ENCODE measurements at places on chromosomes 1 and 21. TPM values are rescaled to one million over a fixed set of nuclear protein-coding genes. Genes with fewer than 3 reads are reported as not detected.

DNA sequence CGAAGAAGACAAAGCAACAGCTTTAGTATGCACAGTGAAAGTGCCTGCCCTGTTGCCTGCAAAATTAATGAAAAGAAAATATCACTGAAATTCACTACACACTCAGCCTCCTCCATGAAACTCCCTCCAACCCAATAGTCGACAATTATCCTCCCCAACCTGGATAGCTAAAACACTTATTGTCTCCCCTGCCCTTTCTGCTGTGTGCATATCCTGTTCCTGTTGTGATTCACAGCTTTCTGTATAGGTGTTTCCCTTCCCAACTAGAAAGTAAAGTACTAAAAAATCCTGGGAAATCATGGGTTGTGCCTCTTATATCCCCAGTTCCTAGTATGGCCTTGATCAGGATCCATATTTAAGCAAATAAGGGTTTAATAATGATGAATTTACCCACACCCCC, 412.1 kb downstream of the LTN1 start:
- DNase-seq, result peak; percentile 44

DNA sequence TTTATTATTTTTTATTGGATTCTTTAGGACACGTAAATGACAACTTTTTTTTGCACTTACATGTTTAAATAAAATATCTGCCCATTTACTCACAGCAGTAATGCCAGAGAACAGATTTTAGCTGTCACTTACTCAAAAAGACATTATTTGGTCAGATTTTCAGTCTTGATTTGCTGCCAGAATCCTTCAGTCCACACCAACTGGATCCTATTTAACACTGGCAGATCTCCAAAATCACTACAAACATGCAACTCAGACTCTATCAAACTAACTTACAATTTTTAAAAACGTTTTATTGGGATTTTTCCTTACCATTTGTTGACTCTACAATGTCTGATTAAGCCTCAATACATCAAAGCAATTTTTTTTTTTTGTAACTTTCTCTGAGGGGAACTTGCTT, 11.1 kb downstream of the ATP6V1G3 start:
- peak; percentile 87 for DNase-seq

DNA sequence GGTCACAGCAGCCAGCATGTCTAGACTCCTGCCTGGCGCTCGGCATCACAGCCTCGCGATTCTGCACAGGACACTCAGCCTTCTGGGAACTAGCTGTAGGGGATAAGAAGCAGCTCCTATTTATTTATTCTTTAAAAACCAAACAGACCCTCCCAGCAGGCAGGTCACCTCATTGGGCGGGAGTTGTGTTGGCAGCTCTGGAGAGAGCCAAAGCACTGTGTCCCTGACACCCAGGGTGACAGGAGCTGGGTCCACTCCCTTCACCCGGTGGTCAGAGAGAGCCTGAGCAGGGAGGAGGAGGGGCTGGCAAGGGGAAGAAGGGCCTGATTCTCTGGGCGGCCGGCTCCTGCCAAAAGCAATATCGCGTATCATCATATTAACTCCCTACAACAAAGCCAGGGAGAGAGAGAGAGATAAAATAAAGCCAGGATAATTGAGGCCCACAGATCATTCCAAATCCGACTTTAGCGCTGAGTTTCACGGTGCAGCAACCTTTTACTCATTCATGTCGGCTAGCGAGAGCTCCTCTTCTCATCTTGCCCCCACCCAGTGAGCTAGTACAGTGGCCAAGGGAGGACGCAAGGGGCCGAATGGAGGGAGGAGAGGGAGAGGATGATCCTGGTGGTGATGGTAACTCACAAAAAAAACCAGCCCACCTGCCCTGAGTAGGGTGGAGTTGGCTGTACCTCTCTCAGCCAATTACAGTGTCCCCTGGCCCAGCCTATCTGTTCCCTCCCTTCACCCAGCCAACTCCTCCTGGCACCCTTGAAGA, 79.8 kb upstream of the IFFO2 start:
- DNase-seq, result no peak

DNA sequence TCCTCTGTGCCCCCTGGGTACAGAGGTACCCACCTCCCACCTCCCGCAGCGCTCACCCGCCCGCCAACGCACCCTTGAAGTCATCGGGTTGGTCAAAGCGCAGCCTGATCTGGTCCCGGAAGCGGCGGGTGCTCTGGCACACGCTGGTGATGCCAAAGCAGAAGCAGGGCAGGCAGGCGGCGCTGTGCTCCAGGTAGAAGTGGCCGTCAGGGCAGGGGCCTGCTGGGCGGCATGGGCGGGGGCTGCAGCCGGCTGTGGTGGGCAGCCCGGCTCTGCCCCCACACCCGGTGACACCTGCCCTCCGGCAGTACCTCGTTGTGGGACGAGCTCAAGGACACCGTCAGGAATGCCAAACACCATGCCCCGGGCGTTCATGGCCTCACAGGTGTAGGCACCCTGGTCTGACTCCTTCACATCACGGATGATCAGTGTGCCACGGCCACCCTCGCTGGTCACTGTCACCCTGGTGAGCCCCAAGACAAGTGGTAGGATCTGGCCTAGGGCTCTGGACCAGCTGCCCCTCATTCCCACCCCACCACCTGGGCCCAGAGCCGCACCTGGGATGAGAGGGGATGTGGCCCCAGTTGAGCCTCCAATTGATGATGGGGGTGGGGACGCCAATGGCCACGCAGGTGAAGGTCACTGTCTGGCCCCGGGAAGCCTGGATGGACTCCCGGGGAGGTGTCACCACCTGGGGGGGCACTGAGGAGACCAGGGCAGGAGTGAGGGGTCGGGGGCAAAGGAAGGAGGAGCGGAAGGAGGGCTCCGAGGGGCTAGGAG, 52.5 kb downstream of the HSPG2 start:
- DNase-seq, result no peak

DNA sequence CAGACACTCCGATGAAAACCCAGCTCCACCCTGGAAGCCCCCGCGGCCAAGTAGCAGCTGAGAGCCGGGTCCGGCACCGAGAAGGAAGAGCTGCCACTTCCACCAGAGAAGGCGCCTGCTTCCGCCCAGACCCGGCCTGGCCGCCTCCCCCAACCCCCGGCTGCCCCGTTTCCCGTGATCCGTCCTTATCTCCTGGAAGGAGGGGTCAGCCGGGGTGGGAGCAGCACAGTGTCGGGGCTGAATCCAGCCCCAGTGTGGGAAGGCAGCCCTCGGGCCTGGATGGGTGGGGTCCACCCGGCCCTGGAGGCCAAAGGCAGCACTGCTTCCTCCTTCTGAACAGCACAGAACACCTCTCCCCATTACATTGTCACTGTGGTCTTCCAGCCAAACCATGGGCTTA, 69.4 kb downstream of the MEGF6 start:
- no peak for DNase-seq

GRCh38 chr1:204263254-204263910, 49.6 kb upstream of the GOLT1A start:
- peak; percentile 66 for DNase-seq

DNA sequence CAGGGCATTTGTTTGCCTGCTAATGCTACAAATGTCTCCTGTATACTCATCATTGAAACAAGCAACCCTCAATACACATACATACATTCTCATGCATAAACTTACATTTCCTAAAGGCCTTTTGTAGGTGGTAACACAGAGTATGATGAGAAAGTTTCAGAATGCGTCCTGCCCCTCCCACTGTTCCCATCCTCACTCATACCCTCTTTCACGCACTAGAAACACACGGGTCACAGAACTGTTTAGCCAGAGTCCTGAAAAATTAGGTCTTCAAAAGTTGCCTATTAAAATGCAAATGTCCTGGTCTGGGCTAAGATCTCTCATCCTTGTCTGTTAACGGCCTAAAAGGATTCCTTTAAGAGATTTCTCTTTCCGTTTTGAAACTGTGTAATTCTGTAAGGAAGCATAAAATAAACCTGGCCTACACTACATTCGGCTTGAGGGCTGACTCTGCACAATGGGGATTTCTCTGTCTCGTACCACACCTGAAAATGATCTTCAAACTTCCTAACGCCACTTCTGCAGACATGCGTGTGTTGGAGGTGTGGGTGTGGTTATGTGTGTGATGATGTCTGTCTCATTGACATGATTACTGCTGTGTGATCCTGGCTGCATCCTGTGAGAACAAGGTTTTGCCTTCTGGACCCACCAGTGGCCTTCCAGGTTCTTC, 5.3 kb upstream of the FCER1A start:
- DNase-seq, result no peak

DNA sequence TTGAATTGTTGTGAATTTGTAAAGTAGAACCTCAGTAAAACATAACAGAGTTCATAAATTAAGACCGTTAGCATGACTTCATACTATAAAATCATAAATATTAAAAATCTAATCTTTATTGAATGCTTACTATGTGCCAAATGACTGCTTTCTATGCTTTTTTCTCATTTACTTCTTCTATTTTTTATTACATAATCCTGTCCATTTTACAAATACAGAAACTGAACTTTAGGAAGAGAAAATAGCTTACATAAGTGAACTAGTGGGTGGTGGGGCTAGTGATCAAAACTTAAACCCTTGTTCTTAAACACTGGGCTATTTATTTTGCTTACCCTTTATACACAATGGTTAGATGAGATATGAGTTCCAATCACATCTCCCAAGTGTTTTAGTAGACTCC, 122.3 kb downstream of the ZC3H11B start:
- DNase-seq, result no peak

GRCh38 chr1:231682779-231683178, 56.2 kb downstream of the DISC1 start:
- DNase-seq, result no peak

DNA sequence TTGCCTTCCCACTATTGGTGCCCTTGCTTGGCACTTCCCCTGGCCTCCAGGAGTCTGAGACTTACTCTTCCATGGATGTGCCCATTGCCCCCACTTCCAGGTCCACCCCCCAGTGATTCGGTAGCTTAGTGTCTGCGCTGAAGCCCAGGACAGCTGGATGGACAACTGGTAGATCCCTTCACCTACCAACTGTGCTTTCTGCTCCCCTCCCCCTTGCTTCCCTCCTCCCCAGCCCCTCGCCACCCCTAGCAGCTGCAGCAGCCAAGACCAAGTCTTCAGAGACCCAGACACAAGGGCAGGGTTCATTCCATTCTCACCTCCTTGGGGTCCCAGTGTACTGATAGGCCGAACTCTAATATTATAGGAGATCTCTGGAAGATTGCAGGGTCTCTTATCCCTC, 6.9 kb downstream of the LMNA start:
- no peak for DNase-seq

DNA sequence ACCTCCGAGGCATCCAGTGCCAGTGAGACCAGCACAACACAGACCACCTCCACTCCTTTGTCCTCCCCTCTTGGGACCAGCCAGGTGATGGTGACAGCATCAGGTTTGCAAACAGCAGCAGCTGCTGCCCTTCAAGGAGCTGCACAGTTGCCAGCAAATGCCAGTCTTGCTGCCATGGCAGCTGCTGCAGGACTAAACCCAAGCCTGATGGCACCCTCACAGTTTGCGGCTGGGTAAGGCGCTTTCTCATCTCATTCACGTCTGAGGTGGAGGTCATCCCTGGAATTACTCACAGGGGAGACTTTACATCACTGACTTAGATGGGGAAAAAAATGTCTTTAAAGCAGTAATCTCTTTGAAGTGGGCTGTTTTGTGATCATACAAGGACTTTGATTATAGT, 106.3 kb downstream of the CD247 start:
- DNase-seq, result no peak

DNA sequence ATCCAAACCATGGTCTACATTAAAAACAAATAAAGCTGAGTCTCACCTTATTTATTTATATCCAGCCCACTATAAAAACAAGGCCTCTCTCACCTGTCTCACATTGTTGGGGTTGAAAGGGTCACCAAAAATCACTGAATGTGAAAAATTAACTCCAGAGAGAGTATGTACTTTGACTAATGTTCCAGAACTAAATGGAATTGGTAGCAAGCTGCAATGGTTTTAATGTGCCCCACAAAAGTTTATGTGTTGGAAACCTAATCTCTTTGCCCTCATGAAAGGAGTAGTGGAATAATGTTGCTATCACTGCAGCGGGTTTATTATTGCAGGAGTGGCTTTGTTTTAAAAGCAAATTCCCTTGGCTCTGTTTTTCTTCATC, 230.3 kb downstream of the LTN1 start:
- no peak for DNase-seq

DNA sequence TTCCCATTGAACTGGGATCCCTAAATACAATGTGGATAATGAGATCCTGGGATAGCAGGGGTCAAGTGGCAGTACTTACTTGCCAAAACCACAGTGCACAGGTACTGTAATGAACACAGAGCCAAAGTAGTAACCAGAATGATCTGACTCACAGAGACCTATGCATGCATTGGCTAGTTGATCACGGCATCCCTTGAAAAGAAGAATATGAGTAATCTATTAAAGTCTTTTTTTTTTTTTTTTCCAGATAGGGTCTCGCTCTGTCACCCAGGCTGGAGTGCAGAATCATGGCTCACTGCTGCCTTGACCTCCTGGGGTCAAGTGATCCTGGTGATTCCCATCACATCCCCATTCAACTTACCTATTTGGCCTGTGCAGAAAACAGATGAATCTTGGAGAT, 29.4 kb upstream of the EIF4G3 start:
- DNase-seq, result no peak

DNA sequence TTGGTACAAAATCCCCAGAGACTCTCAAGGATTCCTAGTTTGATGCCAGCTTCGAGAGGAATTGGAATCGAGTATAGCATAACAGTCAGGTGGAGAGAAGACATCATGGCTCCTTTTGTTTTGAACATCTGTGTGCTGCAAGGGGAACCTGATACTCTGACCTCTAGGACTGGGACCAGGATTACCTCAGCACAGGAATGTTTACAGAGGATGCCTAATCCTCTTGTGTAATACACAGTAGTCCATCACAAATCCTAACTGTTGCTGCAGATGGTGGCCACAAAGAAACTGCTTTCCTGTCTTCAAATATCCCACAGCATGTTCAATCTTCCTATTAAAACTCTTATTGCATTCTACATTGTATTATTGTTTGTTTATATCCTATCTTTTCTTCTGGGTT, 111.8 kb upstream of the PRMT6 start:
- no peak for DNase-seq

GRCh38 chr1:25080294-25081209, 150.5 kb upstream of the RUNX3 start:
- DNase-seq, result no peak

Gene MYBPH
- not detected for total RNA-seq

Gene AIRE
- total RNA-seq, result not detected

Gene CD34
- total RNA-seq, result 14.7 TPM

Gene PIGR
- not detected for total RNA-seq
